Stimulated activated CD8-positive, alpha-beta memory T cell treated with anti-CD3 and anti-CD28 coated beads, Interleukin-15, amount 100 ng/mL, for 24 hours (primary cell): ENCODE measurements at places on chromosomes 6 and 20.

- no peak for DNase-seq
These were observed 82.5 kb downstream of the ARID1B start for GRCh38 chr6:156859686-156860085.

DNA sequence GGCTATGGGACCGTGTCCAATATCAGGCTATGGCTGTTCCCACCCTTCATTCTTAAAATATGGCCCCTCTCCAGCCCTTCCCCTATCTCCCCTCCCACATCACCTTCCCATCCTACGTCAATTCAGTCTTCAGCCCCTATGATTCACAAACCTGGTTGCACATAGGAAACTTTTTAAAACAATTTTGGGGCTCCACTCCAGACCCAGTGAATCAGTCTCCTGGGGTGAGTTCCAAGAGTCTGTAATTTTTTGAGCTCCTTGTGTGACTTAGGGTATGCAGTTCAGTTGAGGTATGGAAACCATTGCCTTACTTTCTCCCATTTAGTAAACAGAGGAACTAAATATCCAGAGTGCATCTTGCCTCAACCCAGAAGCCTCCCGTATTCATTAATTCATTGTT, 5.5 kb downstream of the HNF4A start:
- DNase-seq: no peak

GRCh38 chr20:57560554-57561355, at the start of gene PCK1:
TSS of gene PCK1 (plus strand) at chr20:57561110. CDS start at chr20:57561412, 302 bp downstream.
- no peak for DNase-seq

- DNase-seq: no peak
These were observed 10.6 kb downstream of the TAAR1 start for GRCh38 chr6:132648356-132648755.

GRCh38 chr6:165850434-165851019, 187.5 kb upstream of the PDE10A start:
- peak; percentile 30 for DNase-seq

GRCh38 chr6:85431271-85431670, 18.6 kb upstream of the NT5E start:
- no peak for DNase-seq

DNA sequence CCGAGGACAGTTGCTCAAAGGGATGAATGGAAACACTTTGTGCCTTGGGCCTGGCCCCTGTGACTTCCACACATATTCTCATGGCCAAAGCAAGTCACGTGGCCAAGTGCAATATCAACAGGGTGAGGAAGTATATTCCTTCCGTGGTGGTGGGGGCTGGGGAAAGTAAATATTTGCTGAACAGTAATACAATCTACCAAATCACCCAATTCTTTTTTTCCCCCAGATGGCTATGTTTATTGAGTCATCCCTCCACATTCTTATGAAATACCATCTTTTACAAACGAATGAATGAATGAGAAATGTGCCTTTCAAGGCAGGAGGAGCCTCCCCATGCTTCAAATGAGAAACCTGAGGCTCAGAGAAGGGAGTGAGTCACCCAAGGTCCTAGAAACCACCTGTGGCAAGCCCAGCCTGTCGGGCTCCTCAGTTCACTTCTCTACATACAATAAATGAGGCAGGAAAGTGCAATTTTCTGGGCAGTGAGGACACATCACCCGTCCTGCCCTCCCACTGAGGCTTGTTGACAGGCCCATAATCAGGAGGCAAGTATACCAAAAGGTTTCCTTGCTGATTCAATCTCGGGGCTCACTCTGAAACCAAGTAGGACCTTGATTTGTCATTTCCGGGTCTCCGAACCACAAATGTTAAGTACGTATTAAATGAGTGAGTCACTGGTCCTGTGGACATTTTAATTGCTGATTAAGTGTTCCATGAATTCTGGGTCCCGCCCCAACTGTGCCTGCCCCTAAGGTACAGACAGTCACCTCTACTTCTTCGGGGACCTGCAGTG, 25.3 kb upstream of the TOP1 start:
- DNase-seq: peak; percentile 20

GRCh38 chr6:159931112-159931511, 37.8 kb upstream of the IGF2R start:
- no peak for DNase-seq

DNA sequence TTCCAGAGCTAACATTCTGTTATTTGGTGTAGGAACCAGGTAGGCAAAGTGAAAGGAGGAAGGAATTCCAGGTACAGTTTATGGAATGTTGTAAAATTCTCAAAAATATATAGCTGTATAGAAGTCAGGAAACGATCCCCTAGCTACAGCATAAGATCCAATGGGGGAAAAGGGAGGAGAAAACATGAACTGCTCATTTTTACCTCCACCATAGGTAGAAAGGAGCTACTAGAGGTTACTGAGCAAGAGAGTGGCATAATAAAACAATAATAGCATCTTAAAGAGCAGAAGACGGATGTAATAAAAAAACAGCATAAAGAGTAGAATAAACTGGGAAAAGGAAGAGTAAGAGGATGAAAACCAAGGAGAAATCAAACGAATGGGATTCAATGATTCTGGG, 26.9 kb downstream of the EPB41L2 start:
- DNase-seq: no peak

DNA sequence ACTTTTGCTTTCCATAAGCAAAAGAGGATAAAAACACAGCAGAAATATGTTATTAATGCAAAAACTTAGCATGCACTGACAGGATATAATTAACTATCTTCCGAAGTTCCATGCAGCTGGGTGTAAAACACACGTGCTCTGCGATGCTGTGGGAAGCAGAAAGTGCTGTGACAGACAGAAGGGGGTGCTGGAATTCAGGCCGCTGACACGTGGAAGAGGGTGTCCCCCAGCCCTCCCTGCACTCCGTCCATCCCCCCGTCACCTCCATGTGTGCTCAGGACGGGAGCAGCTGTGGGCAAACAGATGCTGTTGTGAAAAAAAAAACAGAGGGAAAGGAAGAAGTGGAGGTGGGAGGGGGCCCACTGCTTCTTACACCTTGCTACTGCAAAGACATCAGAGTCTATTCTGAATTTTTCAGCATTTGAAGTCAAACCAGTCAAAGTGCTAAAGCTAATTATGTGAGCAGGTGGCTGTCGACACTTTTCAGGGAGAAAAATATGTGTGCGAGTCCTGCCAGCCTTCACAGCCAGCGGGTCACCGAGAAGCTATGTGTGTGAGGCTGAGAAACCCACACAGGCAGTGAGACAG, 175.9 kb upstream of the AFDN start:
- no peak for DNase-seq

GRCh38 chr6:110509617-110510241, 33.3 kb upstream of the SLC22A16 start:
- DNase-seq: no peak

DNA sequence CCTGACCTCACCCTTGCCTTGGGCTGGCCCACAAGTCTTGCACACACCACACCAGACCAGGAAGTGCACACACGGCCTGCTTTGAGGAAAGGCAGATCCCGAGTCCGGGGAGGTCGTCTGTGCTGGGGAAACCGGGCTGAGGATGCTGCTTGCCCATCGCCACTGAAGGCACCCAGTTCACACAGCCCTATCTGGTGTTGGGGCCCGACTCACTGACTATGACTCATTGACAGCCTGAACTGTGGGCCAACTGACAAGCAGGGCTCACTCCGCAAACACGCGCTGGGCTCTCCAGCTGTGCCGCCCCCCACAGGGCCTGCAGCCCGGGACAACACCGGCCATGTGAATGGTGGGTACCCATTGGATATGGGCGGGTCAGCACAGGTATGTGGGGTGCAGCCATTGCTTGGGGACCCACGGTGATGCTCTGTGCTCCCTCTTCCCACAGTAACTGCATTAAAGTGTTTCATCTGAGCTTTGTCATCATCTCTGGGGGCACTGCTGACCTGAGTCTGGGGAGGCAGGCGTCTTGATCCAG, 1.6 kb downstream of the SAMD10 start:
- DNase-seq: peak; percentile 22
